Nephron progenitor cell (in vitro differentiated cells): ENCODE measurements at places on chromosomes 1 and 21.

GRCh38 chr1:3711381-3711779 lies 40.9 kb upstream of the CCDC27 start:
- DNase-seq, result no peak

DNA sequence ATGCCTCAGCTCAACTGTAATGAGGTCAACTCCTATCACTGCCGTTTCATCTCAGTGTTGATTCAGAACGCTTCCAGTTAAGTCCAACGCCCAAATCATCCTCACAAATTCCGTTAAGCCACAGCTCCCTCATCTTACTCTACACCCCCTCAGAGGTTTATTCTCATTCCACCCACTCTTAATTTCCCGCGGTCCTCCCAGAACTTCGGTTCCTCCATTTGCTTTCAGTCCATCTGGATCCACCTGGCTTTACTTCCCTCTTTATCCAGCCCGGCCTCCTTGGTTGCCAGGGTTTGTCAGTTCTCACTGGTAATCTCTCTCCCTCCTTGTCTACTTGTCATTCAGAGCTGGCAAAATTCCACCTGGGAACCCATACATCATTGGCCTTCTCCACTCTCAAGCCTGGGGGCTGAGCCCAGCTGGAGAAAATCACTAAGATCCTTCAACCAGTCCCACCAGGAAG lies 51.3 kb upstream of the RUNX1 start:
- no peak for DNase-seq

DNA sequence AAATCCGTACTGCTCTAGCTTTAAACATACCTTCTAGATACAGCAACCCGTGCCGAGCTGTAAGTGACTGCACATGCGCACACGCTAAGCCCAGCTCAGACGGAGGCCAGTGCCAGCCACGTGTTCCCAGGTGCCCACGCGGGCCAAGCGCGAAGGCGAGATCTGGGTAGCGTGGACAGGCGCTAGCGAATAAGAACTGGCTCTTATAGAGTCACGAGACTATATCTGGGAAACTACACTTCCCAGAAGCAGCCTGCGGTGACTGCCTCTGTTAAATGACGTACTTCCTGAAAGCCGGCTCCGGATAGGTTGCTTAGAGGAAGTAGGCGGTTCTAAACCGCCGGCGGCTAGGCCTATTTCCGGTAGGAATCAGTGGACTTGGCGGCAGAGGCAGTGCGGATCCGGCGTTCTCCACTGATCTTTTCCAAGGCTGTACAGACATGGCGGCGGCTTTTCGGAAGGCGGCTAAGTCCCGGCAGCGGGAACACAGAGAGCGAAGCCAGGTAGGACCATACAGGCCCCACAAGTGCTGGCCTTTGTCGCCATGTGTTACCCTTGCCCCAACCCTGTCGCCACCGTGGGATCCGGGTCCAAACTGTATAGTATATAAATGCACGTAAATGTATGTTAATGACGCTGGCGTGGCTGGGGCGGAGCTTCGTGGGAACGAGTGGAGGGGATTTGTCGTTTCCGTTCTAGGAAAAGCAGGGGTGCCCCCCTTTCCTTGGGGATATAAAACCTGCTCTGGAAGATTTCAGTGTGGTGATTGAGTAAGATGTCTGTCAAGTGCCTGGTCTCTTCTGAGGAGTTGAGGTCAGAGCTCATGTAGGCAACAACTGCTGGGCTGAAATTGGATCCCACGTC lies at the start of gene UTP11:
UTP11 (plus strand) TSS at position 372 of the 864 bp plus-strand sequence; CDS start at position 441, 69 bp downstream.
- peak; percentile 86 for DNase-seq

GRCh38 chr1:905811-906599 lies 17.7 kb upstream of the SAMD11 start:
- DNase-seq, result no peak
